ENCODE measurements at places on chromosomes 12 and 14.

- DNase-seq, result no peak
Observed at GRCh38 chr12:120370343-120371243, 1.6 kb upstream of the MSI1 start.

DNA sequence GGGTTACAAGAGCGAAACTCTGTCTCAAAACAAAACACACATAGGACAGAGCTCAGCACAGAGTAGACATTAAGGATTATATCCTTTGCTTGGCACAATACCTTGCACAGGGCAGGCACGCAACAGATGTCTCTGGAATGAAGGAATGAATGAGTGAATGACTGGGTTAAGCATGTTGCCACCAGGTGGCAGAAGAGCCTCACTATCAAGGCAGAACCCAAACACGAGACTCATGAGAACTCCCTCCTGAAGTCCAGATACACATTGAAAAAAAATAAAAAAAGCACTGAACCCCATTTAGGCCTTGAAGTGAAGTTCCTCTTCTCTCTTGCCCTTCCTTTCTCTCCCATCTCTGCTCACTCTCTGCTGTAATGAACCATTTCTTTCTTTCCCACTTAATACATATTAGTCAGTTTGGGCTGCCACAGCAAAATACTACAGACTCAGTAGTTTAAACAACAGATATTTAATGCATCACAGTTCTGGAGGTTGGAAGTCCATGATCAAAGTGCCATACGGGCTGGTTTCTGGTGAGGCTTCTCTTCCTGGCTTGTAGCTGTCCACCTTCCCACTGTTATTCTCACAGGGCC is 26.6 kb upstream of the LTA4H start:
- DNase-seq, result peak; percentile 93

DNA sequence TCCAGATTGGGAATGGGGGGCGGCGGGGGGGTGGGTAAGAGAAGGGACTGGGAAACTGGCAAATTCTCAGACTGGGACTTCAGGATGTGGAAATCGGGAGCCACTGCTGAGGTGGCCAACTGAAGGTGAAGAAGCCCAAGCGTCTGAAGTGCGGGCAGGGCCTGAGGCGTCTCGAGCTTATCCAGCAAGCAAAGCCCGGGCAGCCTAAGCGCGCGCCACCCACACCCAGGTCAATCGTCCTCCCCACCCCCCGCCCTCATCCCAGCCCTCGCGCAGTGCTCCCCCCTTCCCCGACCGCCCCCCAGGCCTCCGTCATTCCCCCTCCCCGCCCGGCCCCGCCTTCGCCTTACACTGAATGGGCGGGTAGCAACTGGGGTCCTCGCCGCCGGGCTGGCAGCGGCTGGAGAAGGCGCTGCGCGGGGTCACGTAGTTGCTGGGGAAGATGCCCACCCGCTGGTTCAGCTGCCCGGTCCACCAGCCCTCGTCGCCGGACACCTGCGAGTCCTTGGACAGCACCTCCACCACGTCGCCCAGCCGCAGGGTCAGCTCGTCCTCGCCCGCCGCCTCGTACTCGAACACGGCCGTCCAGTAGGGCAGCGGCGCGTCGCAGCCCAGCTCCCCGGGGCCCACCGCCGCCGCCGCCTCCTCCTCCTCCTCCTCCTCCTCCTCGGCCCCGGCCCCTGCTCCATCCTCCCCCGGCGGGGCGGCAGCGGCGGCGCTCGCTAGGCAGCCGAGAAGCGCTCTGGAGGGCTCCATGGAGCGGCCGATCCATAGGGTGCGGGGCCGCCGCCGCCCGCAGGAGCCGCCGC is 693 bp downstream of the MAP3K9 start:
- DNase-seq, result peak; percentile 88

DNA sequence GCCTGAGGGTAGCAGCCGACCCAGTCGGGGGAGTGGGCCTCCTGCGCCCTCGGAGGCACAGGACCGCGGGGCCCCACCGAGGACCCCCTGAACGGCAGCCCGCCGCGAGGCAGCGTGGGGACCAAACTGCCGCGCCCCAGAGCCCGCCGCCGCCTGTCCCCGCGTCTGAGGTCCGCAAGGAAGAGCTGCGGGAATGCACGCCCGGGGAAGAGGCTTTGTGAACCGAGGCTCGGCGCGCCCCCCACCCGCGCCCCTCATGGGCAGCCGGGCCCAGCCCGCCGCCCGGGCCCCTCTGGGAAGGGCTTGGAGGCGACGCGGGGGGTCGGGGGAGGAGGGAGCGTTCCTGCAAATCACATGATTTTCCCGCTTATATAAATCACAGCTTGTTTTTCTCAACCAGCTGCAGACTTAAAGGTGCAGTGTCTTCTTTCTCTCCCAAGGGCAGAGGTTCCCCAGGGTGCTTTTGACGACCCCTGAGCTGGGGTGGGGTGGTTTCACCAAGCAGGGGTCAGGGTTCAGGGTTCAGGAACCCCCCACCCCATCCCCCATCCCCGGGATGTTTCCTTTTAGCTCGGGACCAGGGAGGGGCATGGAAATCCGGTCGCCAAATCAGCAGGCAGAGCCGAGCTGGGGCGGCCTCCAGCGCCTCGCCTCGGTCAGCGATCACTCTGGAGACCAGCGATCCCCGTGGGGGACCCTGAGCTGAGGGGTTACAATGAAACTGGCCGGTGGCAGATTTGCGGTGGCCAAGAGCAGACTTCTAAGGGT is 44.7 kb upstream of the ATP23 start:
- DNase-seq, result no peak
